ENCODE measurements at places on chromosomes 2 and 18.

- DNase-seq: no peak
These were observed 43.8 kb upstream of the ZNF516 start for GRCh38 chr18:76538846-76539245.

GRCh38 chr18:2985628-2986027 lies 27.3 kb downstream of the LPIN2 start:
- no peak for DNase-seq

GRCh38 chr2:42086500-42086953 lies 38.7 kb downstream of the PKDCC start:
- peak; percentile 68 for DNase-seq

DNA sequence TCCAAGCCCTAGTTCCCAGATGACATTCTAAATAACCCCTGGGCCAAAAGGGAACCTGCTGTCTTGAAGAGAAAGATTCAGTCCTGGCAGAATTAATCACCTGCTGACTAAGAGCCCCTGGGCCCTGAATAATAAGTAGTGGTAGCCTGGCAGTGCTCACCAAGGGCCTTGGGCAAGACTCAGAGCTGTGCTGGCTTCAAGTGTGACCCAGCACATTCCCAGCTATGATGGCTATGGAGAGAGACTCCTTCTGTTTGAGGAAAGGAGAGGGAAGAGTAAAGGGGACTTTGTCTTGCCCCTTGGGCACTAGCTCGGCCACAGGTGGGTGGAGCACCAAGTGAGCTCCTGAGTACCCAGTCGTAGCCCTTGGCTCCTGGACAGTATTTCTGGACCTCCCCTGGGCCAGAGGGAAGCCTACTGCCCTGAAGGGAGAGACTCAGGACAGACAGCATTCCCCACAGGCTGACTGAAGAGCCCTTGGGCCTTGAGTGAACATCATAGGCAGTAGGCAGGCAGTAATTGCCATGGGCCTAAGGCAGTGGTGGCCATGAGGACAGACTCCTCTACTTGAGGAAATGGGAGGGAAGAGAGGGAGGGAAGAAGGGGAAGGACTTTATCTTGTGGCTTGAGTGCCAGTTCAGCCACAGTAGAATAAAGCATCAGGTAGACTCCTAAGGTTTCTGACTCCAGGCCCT lies 40.0 kb upstream of the INPP4A start:
- DNase-seq: no peak

GRCh38 chr18:72849671-72850070 lies 18.1 kb downstream of the NETO1 start:
- no peak for DNase-seq

GRCh38 chr2:192126912-192127311 lies 67.8 kb downstream of the TMEFF2 start:
- DNase-seq: no peak

GRCh38 chr2:74653985-74654882 lies at the start of gene SEMA4F:
Gene SEMA4F (plus strand): TSS chr2:74654247. CDS start chr2:74654377, 130 bp downstream.
- peak; percentile 99 for DNase-seq

- no peak for DNase-seq
These were observed 41.7 kb upstream of the IGFBP2 start for GRCh38 chr2:216591480-216591879.

GRCh38 chr2:19473350-19473749 lies 114.9 kb upstream of the OSR1 start:
- no peak for DNase-seq

- DNase-seq: no peak
These were observed 11.3 kb downstream of the ZNF516 start for GRCh38 chr18:76483780-76484179.

DNA sequence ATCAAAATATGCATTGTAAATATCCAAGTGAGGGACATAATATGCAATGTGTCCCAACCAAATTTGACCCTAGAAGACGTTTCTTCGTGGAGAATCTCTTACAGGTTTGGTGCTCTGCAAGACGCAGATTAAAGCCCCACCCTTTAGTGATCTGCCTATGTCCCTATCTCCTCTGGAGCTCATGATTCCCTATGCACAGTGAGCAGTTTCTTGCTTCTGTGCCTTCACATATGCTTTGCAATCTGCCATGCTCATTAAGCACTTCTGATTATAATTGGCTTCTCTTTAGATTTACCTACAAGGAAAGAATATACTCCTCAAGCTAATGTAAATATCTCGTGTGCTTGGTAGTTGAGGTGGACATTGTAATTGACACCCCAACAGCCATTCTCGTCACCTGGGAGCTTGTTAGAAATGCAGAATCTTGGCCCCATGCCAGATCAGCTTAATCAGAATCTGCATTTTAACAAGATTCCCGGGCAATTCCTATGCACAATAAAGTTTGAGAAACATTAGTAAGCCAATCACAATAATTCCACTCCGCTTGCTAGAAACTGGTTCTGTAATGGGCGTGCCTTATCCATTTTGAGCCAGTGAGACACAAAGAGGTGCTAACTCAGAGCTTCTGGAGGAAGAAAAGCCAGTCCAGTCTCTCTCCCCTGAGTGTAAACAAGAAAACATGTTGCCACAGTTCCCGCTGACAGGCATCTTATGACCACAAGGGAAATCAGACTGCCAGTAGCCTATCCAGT lies 2.8 kb upstream of the PUM2 start:
- DNase-seq: no peak

GRCh38 chr2:157625296-157625695 lies 3.4 kb downstream of the ACVR1C start:
- DNase-seq: no peak

DNA sequence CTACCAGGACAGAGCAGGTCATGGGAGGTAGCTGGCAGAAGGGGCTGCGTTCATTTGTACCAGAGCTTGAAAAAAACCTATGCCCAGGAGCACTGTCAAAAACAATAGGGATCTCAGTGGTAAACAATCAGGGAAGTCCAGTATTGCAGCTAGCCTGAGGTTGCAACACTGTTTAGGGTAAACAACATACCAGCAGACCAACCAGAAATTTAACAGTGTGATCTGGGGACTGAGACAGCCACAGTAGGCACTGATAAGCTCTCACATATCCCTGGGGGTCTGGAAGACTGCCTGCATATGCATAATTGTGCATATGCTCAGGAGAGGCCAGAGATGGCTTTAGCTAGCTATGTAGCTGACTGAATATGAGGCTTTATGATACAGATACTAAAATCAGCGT lies 12.0 kb upstream of the ZCCHC2 start:
- no peak for DNase-seq

DNA sequence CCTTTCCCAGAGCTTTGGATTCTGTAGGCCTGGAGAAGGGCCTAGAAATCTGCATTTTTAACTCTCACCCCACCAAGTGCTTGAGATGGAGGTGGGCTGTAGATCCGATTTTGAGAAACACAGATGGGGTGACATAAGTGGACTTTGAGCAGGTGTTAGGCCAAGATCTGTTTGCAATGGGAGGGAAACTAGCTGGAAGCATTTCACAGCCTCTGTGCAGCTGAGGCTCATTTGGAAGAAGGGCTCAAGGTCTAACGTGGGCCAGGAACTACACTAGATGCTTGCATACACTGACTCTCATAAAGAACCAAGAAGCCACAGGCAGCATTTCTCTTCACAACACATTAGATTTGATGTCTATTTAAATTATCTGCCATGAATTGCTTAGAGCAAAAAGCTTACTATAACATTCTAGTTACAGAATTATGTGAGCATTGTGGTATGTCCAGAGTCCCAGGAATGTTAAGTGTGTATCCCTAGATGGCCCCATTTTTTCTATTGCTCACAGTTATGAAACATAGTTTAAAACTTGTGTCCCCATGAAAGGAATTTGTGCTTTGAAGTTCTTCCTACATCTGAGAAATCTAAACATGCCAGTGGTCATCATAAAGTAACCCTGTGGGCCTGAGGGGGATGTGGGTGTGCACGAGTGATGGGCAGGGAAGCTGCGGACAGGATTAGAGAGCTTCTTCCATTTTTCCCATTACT lies 77.2 kb downstream of the CD28 start:
- DNase-seq: peak; percentile 59

- DNase-seq: no peak
These were observed 23.4 kb upstream of the CREG2 start for GRCh38 chr2:101410746-101411145.

- DNase-seq: no peak
These were observed 8.2 kb downstream of the LCLAT1 start for GRCh38 chr2:30455114-30455738.

GRCh38 chr18:6374340-6374739 lies 40.4 kb downstream of the L3MBTL4 start:
- no peak for DNase-seq

GRCh38 chr18:29147944-29148343 lies 971.0 kb upstream of the CDH2 start:
- DNase-seq: no peak

DNA sequence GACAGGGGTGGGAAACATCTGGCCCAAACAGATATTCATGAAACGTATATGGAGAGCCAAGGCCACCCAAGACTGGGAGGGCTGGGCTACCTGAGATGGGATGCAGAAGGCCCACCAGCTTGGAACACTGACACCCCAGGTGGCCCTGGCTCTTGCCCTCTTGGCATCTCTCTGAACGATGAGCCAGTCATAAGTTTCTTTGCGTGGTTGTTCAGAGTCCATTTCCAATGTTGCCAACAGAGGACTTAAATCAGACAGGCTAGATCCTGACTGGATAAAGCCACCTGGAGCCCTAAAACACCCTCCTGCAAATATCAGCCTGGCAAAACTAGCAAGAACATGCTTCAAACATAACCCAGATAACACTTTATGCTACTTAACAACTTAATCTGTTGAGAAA lies 42.6 kb downstream of the LPIN2 start:
- DNase-seq: no peak

- DNase-seq: no peak
These were observed 76.4 kb downstream of the TMEM18 start for GRCh38 chr2:600542-601386.

DNA sequence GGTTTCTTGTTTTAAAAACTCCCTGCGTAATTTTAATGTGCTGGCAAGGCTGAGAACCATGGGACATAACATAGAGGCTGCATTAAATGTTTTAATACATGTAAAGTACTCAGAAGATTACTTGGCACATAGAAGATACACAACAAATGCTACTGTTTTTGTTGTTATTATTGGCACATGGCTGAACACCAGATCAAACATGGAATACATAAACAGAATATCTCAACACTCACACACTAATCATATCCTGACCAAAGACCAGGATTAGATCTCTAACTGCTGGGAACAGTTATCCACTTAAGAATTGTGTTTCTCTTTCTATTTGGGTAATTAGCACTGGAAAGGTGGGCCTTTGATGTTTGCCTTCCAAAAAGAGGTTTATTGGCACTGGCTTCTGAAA lies 69.3 kb downstream of the KCNE4 start:
- no peak for DNase-seq

GRCh38 chr2:25293958-25294562 lies 47.7 kb downstream of the DNMT3A start:
- no peak for DNase-seq

DNA sequence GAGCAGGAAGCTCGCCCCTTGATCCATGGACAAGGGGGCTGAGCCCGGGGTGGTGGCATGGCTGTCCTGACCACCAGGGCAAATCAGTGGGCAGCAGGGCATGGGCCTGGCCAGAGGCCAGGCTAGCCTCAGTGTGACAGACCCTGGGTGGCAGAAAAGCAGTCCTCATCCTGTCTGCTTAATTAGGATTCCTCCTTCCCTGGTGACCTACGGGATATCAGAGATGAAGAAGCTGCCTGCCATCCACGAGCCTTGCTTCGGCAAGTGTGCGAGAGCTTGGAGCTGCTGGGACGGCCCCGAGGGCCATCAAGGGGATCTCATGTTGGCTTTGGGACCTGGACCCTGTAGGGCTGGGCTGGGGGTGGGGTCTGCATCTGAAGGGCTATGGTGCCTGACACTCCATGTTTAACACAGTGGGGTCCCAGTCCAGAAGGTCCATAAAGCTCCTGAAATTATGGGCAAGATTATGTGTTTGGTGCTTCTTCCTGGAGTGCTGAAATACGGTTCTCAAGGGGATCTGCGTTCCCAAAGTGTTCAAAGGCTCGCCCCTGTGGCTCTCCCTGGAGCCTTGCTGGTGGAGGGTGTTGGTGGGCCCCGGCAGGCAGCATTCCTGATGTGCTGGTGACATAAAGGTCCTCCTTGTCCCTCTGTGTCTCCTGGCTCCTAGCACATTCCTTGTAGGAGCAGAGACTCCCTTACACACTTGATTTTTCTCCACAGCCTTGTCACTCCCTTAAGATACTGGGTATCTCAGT lies 52.6 kb downstream of the KCNIP3 start:
- DNase-seq: no peak

DNA sequence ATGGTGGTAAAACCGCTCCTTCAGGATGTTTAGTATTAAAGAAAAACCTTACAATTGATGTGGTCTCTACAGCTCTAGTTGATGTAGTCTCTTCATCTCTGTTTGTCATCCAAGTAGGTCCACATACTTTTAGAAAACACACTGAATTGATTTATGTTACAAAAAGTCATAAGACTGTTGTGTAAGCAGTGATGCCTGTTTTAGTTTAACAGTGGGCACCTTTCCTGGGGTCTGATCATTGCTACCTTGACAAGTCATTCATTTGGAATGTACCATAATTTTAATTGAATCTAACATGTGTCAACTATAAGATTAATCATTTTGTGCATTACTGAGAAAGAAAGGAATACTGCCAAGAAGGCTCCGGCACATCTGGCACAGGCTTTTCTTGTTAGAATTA lies 34.3 kb downstream of the GIGYF2 start:
- no peak for DNase-seq

DNA sequence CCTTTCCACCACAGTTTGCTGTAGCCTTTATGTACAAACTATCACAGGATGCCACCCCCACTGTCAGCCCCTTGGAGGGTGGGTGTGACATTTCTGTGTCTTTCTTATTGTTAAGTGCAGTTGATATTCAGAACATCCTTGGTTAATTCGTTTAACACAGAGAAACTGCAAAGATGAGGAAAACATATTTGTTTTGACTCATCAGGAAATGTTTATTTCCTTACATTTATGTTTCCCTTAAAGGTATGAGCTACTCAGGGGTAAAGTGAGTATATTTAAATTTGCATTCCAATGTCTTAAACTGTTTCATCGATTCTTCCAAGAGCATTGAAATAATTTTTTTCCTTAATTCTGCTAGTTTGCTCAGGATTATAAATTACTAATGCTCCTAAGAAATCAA lies 243.4 kb downstream of the RDH14 start:
- no peak for DNase-seq

GRCh38 chr18:79204889-79205807 lies 136.0 kb downstream of the ATP9B start:
- DNase-seq: no peak

DNA sequence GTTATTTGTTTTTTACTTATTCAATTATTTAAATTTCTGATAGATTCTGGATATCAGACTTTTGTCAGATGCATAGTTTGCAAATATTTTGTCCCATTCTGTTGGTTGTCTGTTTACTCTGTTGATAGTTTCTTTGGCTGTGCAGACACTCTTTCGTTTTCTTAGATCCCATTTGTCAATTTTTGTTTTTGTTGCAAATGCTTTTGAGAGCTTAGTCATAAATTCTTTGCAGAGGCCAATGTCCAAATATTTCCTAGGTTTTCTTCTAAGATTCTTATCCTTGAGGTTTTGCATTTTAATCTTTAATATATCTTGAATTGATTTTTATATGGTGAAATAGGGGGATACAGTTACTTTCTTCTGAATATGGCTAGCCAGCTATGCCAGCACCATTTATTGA lies 112.7 kb upstream of the SESTD1 start:
- DNase-seq: peak; percentile 3
